ENCODE measurements at places on chromosomes 1 and 21.
A peak's percentile ranks its signal among the peaks of the same experiment; 100 is the strongest.

GRCh38 chr1:234561319-234561718 is 48.7 kb downstream of the IRF2BP2 start:
- no peak for DNase-seq

DNA sequence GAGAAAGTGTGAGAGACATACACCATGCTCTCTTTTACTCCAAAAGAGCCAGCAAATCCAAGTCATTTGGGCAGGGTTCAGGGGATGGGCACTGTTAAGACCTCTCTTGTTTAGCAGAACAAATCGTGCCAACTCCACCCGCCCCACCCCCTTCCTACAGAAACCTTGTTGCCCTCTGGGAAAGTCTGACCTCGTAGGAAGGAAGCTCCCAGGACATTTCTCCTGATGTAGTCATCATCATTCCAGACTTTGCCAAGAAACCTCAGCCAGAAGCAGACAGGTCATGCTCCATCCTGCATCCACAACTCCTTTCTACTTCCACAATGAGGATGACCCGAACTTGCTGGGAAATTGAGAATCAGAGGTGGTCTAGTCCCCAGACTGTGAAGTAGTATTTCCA is 57.7 kb downstream of the UBE2T start:
- no peak for DNase-seq

DNA sequence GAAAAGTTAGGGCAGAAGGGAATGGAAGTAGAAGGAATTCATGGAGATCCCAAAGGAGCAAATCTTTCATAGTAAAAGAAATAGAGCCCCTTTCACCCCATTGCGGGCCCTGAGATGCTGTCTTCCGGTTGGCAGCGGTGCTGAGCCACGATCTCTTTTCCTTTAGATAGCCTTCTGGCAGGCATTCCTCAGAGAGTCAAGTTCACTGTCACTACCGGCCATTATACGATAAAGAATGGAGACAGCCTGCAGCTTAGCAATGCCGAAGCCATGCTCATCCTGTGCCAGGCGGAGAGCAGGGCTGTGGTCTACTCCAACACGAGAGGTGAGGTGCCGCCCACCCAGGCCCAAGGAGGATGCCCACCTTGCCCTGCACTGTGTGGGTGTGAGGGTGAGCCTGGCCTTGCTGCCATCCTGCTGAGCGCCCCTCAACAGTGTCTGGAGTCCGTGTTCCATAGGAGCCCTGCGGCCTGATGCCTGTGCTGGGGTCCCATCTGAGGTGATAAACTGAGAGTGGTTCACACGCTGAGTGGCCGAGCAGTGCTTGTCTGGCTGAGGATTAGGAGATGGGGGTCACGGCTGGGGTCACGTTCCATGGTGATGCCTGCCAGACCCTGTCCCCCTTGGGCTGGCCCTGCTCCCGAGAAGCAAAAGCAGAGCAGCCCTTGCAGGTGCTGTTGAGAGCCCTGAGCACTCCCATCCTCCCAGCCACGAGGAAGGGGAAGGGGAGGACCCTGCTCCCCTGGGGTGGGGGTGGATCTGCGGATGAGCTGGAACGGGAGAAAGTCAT is 20.4 kb upstream of the PWP2 start:
- DNase-seq = no peak

GRCh38 chr1:10143961-10144485 is 66.3 kb upstream of the KIF1B start:
- no peak for DNase-seq

DNA sequence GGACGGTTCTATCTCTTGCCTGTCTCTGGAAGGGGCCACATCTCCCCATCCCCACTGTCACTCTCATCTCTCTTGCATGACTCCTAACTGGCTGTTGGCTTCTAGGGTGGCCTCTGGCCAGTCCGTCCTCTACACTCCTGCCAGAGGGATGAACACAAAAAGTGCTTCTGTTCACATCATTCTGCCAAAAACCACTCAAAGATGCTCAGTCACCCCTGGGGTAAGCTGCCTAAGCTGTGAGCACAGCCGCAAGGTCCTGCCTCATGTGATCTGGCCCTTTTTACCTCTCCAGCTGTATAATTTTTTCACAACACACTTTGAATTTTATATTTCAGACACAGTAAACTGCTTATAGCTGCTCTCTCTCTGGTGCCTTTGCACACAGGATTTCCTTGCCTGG is 97.6 kb upstream of the CD34 start:
- no peak for DNase-seq

DNA sequence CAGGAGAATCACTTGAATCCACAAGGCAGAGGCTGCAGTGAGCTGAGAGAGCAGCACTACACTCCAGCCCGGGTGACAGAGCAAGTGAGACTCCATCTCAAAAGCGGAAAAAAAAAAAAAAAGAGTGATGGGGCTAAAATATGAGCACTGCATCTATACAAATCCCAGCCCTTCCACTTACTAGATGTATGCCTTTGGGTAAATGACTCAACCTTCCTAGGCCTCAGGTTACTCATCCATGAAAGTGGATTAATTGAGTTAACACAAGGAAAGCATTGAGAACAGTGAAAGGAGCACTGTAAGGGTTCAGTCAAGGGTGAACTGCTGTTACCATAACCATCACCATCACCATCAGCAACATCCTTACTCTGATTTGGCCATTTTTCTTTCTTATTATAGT is 226.4 kb upstream of the C8B start:
- DNase-seq = no peak

DNA sequence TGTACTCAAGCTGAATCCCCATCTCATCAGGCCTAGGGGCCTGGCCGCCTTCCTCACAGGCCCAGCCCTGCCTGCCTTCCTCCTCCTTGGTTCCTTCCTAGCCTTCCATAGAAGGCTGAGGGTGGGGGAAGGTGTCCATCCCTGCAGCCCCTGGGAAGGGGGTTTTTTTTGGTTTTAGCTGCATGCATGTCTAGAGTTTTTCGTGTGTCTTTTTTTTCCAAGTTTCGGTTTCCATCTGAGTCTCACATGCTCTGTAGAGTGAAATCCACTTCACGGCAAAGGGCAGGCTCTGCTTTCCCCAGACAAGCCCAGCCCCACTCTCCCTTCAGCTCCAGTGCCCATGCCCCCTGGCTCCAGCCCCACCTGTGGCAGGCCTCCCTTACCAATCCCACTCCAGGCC is 32.1 kb downstream of the GRHL3 start:
- no peak for DNase-seq

- DNase-seq = no peak
These were observed 23.9 kb downstream of the VAV3 start for GRCh38 chr1:107941123-107941522.

DNA sequence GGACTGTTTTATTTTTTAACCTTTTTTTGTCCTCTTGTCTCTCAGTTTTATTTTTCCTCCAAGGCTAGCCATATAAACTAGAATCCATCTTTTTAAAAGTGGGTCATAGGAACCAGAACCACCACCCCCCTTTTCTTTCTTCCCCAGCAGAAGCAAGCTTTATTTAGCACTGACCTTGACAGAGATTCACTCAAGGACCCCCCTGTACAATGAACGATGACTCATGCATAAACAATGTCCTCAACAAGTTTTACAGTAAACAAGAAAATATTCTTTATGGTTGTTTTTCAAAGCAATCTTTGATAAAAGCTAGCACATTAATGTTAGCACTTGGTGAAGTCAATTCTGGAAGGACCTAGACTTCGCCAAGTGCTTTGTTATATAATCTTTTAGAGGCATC is 14.1 kb downstream of the PKN2 start:
- DNase-seq = no peak

DNA sequence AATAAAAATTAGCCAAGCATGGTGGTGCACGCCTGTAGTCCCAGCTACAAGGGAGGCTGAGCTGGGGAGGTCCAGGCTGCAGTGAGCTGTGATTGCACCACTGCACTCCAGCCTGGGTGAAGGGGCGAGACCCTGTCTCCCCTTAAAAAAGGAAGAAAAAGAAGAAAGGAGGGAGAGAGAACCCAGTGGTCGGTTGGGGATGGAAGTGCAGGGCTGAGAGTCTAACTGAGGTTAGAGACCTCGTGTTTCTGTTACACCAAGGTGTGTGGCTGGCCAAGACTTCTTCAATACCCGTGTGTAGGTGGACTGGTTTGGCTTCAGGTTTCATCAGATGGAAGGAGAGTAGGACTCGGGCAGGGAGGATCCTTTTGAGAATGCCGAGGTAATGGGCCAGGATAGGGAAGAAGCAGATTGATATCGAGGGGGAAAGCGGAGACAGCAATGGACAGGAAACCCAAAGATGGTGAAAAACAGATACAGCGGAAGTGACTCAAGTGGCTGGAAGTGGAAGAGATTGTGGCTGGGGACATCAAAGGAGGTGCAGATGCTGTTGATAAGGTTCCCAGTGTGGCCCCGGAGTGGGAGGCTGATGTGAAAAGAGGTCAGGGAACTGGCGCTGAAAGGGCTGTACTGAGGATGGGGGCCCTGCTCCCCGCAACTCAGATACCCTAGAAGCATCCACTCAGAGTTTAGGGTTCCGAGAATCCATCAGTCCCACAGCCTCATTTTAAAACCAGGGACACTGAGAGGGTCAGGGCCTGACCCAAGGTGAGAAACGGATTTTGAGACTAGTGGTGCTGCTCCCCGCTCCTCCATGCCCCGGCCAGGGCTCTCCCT is 681 bp upstream of the UBXN10 start:
- DNase-seq = no peak

GRCh38 chr1:3073489-3074296 is 4.7 kb downstream of the PRDM16 start:
- DNase-seq = no peak

GRCh38 chr21:15976807-15977206 is 247.0 kb downstream of the USP25 start:
- DNase-seq = no peak

DNA sequence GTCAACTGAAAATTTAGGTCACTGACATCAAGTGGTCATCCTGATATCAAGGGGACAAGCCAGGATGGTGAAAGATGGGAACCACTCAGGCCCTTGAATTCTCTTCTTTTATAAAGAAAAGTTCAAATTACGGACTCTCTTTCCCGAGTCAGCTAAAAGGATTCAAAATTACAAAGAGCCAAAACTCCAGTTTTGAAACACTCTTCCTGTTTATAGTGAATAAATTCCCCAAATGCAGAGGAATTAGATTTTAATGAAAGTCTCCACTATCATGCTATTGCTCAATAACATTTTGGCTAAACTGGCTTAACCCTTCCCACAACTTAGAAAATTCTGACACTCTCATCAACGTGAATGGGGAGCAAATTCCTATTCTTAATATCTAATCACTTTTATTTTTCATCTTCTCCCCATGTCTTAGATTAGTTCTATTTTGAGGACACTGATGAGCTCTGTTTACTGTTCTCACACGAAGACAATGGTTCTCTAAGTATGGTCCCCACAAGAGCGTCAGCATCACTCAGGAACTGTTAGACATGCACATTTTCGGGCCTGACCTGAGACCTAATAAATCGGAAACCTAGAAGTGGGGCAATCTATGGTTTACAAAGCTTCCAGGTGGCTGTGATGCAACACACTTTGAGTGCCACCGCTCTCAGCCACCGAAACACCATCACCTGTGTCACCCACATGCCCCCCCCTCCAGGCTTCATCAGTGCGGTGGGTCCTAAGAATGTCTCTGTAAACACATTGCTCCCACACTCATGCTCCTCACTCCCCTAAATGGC is 64.4 kb upstream of the TIAM1 start:
- no peak for DNase-seq

DNA sequence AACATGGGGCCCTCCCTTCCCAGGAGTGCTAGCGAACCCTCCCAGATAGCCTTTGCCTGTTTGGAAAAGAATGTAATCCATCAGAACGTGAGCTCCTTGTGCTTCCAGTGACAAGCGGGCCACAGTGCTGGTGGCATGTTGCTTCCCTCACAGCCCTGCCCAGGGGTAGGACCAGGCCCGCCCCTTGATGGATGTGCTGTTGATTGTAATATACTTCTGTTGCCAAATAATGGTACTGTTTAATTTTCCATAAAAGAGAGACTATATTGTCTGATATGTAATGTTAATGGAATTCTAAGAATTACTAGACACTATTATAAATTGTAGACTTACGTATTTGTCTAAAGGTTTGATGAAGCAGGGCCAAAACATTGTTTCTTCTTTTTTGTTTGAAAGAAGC is 16.4 kb downstream of the ATP5PO start:
- no peak for DNase-seq

- DNase-seq = no peak
These were observed 72.1 kb downstream of the SKI start for GRCh38 chr1:2300004-2300771.

DNA sequence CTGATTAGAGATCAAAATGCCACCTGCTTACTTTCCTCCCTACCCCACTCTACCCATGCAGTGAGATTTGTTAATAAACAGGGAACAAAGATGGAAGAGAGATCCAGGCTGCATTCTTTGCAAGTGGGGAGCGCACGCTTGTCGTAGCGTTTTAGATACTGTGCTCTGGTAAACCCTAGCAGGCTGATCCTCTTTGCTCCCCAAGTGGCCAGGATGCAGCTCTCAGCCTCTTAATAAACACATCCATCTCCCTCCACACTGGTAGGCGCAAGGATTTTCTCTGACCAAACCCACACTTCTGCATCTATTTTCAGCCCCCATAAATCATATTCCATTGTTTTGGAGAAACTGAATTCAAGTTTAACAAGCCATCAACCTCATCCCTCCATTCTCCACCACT is 2.9 kb downstream of the PGBD5 start:
- peak; percentile 47 for DNase-seq

DNA sequence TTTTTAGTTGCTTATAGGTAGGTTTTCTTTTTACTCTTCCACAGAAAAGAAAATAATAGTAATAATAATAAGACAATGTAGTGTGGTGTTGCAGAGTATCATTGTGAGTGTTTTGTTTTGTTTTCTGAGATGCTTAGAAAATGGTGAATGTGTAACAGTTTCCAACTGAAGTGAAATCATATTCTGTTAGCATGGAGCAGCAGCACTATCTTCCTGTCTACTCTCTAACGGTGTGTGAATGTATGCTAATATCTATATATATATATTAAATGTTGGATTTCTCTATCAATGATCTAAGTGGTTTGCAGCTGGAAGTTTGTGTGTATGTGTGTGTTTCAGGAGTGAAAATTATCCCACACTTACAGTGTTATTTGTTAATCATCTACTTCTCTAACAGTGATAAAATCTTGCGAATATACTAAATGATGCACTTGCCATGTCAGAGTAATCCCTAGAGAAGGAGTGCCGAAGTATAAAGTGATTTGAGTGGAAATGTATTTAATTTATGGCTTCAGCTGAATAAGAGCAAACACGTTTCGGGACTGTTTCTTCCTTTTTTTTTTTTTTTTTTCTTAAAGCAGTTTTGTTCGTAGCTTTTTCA is 377 bp downstream of the SAMD13 start:
- no peak for DNase-seq

DNA sequence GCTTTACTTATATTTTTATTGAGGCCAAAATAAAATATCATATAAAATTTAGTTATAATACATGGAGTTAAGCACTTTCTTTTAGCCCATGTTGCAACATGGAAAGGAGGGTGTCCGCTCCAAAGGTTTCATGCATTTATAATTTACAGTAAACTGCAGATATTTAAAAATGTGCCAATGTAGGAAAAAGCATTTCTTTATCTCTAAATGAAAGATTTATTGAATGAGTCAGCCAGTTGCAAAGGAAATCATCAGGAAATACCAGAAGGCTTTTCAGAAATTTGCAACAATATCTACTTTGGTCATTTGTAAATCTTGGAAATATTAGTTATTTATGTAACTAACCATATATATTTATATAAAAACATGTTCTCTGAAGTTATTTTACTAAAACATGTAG is 12.1 kb downstream of the ATP6V1G3 start:
- DNase-seq = no peak

GRCh38 chr21:45452696-45453307 is 47.8 kb downstream of the COL18A1 start:
- DNase-seq = no peak

GRCh38 chr1:203331224-203331623 is 19.7 kb downstream of the FMOD start:
- no peak for DNase-seq
